CD4-positive, alpha-beta T cell treated with Interleukin-6 at 100 ng/mL for 8 hours (primary cell): ENCODE measurements at places on chromosomes 6 and 20.

DNA sequence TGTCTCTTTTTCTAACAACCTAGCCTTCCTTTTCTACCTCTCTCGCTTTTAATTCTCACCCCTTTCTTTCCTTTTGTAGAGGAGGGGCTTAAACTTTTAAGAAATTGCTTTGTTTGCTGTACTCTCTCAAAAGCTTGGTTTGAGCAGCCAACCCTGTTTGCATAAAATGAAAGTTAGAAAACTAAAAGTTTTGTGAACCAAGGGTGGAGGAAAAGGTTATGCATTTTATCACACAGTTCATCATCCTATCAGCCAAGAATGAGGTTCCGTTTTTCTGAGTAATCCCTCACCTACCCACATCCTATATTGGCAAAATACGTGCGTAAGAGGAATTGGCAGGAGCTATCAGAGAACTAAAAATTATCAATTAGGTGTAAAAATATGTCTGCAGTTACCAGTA, 42.8 kb upstream of the LOC128125822 start:
- no peak for DNase-seq

DNA sequence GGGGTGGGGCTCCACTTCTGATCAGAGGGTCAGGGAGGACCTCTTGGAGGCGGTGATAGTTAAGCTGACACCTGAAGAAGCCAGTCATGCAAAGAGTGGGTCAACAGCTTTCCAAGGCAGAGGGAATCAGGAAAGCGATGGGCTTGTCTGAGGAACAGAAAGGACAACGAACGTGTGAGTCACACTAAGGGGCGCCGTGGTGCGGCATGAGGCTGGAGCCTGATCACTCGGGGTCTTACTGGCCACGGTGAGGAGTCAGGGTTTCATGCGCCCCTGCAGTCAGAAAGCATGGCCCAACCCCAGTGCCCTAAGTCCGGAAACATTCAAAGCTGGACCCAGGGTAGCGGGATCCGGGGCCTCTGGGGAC, 50.6 kb upstream of the SLC32A1 start:
- no peak for DNase-seq

- peak; percentile 69 for DNase-seq
Observed at GRCh38 chr20:50460608-50461267, 49.4 kb upstream of the PTPN1 start.

GRCh38 chr6:146560607-146561006, 17.0 kb downstream of the RAB32 start:
- no peak for DNase-seq

DNA sequence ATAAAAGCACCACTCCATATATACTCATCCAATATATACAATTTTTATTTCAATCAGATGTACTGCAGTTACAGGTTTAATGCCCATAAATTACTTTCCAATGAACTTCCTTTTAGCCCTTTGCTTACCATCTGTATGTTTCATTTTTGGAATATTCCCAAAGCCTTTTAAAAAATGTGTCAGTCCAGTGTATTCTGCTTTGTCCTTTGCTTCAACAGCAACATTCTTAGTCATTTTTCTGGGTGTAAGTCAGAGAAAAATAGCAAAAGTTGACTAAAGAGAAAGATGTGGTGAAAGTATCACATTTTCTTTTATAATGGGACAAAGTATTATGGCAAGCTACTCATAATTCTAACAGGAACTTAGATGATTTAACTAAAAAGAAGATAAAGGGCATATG, 15.2 kb downstream of the DSE start:
- DNase-seq = no peak
